ENCODE measurements at places on chromosomes 1 and 21.

- no peak for DNase-seq
Observed at GRCh38 chr1:91872000-91872399, 14.0 kb downstream of the TGFBR3 start.

- DNase-seq: no peak
Observed at GRCh38 chr1:64743954-64744491, 852 bp upstream of the RAVER2 start.

GRCh38 chr1:23168445-23169194 lies at the start of gene LUZP1:
Gene LUZP1, minus strand, starts transcription at chr1:23168856.
- peak; percentile 81 for DNase-seq

DNA sequence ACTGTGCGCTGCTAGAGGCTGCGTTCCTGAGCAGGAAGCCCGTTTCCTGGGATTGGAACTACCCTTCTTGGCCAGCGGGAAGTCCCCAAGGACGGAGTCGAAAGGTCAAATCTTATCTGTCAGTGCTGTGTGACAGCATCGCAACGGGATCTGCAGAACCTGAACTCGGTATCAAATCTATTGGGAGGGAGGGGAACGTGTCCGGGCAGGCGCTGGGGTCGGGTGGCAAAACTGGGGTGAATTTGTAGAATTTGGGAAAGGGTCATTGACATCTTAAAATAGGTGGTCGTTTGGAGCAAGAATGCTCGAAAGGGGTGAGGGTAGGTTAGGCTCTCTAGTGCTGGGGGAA lies 725 bp upstream of the ARPC5 start:
- DNase-seq: no peak

DNA sequence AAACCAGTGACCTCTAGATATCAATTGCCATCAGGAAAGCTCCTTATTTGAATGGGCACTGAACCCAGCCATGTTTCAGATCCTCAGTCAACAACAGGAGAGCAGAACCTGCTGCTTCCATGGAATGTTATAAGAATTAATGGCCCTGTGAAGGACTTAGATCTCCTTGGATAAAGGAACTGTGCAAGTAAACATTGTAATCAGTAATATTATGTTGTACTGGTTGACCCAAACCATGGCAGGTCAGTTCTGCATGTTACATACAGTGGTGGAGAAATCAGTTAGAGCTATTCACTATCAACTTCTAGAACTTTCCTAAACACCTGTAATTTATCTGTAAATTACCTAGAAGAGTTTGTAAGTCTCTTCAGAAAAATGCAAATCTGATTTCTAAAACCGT lies 11.2 kb upstream of the CLDN8 start:
- no peak for DNase-seq

- DNase-seq: no peak
Observed at GRCh38 chr1:46041974-46042373, 90.5 kb downstream of the PIK3R3 start.

GRCh38 chr21:29940361-29940760 lies 565 bp upstream of the GRIK1 start:
- no peak for DNase-seq

Measured in stimulated activated CD4-positive, alpha-beta T cell treated with anti-CD3 and anti-CD28 coated beads, Interleukin-1b, Interleukin-23, amount 100 ng/mL, for 1 hour (primary cell).